ENCODE measurements at places on chromosomes 5 and 9.

GRCh38 chr5:106843812-106844416 lies 826.8 kb downstream of the EFNA5 start:
- DNase-seq: no peak

GRCh38 chr9:125990793-125991220 lies 243.6 kb downstream of the PBX3 start:
- peak; percentile 29 for DNase-seq

- no peak for DNase-seq
Measured at GRCh38 chr5:133129289-133129688, 77.5 kb downstream of the HSPA4 start.

GRCh38 chr9:98801969-98802371 lies 5.5 kb upstream of the GALNT12 start:
- DNase-seq: no peak

- DNase-seq: no peak
Measured at GRCh38 chr5:84092738-84093137, 291.9 kb downstream of the EDIL3 start.

DNA sequence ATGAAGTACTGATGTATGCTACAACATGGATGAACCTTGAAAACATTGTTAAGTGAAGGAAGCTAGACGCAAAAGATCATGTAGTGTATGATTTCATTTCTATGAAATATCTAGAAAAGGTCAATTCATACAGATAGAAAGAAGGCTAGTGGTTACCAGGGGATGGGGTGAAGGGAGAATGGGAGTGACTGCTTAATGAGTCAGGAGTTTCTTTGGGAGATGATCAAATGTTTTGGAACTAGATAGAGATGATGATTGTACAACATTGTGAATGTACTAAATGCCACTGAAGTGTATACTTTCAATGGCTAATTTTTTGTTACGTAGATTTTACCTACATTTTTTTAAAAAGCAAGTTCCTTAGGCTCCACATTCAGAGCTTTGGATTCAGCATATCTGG lies 14.9 kb upstream of the DELE1 start:
- DNase-seq: no peak

GRCh38 chr5:28743716-28744110 lies 1705.3 kb upstream of the CDH9 start:
- no peak for DNase-seq

DNA sequence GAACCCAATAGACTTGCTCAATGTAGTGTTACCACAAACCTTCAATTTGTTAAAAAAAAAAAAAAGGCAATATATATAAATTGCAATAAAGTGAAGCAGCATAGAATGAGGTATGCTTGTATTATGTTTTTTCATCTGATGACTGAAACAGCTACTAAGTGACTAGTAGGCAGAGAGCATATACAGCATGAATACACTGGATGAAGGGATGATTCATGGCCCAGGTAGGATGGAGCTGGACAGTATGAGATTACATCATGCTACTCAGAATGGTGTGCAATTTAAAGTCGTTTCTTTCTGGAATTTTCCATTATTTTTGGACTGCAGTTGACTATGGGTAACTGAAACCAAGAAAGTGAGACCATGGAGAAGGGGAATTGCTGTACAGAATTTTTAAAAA lies 161.2 kb downstream of the GNA14 start:
- no peak for DNase-seq

DNA sequence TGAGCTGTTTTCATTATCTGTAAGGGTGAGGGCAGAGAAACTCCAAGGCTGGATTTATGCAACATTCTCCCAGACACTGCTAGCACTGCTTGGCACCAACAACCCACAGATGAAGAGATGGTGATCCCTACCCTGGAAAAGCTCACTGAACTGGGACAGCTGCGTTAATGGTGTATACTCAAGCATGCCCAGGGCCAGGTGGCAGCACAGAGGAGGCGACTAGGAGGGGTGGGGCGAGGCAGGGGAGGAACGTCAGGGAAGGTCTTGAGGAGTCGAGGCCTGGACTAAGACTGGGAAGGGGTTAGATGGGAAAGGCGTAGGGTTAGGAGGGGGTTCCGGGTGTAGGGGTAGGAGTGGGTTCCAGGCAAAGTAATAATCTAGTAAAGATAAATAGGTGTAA lies 73.1 kb upstream of the TBC1D9B start:
- no peak for DNase-seq

GRCh38 chr9:70830618-70831017 lies 290.8 kb downstream of the TRPM3 start:
- no peak for DNase-seq

Measured in prostate gland (tissue), 2 donors.